ENCODE measurements at places on chromosomes 7 and 10.

DNA sequence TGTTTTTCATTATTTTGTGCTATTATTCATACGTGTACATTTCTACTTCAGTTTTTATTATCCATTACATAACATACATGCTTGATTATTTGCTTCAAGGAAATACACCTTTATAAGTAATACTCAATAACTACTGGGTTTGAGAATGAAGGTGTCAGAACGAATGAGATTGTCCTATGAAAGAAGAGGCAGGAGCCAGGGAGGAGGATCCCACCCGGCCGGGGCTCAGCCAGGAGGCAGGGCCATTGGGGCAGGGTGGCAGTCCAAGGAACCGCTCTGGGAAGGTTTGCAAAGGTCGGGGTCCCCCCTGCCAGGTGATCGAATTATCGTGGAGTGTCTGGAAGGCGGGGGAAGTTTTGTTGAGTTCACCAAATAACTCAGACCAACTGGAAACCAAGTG is 9.1 kb downstream of the TRIM56 start:
- no peak for DNase-seq

- DNase-seq = no peak
These were observed 9.0 kb downstream of the RHBDD2 start for GRCh38 chr7:75887669-75888369.

DNA sequence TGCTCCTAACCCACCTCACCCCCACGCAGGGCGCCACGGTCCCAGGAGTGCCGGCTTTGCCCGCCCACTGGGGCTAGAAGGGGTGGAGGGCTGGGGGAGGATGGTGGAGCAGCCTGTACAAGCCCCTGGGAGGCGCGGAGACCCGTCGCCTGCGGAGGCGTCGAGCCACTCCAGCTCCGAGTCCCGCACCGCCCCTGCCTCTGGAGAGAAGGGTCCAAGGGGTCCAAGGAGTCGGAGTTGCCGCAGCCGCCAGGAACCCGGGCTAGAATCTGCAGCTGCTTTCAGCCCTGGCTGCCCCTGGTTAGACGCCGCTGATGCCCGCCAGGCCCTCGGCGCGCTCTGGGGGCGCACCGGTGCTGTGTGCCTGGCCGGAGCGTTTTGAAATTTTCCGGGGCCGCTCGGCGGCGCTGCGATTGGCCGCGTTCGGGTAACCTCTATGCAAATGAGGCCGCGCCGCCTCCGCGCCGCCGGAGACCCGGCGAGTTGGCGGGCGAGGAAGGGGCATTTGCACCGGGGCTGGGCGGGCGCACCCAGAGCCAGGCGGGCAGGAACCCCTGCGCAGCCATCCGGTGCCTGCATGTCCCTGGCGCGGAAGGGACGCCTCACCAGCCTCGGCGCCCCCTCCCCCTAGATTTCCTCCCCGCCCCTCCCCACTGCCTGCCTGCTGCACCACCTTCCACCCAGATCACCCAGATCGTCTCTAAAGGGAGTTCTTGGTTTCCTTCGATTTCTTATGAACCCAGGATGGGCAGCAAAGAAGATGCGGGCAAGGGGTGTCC is at the start of gene HMX2:
Gene HMX2 (plus strand): TSS at position 502 of the 779 bp plus-strand sequence. CDS start 243 bp downstream, at position 745.
- DNase-seq = no peak

GRCh38 chr7:85226361-85227085 is 39.7 kb upstream of the SEMA3D start:
- no peak for DNase-seq

DNA sequence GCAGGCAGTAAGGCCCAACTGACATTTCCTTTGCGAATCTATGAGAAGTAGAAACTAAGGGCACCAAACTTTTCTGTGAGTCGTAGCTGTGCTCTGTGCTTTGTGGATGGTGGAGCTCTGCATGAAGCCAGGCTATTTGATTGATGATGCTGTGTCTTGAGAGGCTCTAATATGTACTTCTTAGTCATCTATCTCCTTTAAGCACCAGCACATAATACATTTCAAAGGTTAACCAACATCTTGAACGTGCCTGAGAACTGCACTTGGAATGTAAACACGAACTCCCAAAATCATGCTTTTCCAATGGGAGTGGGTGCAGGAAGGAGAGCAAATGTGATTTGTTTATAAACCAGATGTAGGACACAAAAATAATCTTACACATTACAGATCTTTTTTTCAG is 411.6 kb downstream of the PARD3 start:
- no peak for DNase-seq

- no peak for DNase-seq
These were observed 234.6 kb downstream of the MAD1L1 start for GRCh38 chr7:1998146-1998545.

DNA sequence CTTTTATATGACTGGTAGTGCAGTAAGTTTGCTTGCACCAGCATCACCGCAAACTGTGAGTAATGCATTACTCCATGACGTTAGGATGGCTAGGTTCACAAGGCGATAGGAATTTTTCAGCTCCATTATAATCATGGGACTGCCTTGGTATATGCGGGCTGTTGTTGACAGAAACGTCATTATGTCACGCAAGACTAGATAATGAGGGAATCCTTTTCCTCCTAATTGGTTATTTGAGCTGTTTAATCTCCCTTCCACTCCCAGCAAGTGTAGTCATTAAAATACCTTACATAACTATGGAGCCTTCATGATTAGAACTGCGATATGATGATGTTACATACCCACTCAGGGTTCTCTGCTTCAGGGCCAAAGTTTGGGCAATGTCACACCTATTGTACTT is 17.3 kb downstream of the KLLN start:
- DNase-seq = peak; percentile 46

- DNase-seq = no peak
These were observed 14.1 kb upstream of the BTBD16 start for GRCh38 chr10:122257041-122257440.

DNA sequence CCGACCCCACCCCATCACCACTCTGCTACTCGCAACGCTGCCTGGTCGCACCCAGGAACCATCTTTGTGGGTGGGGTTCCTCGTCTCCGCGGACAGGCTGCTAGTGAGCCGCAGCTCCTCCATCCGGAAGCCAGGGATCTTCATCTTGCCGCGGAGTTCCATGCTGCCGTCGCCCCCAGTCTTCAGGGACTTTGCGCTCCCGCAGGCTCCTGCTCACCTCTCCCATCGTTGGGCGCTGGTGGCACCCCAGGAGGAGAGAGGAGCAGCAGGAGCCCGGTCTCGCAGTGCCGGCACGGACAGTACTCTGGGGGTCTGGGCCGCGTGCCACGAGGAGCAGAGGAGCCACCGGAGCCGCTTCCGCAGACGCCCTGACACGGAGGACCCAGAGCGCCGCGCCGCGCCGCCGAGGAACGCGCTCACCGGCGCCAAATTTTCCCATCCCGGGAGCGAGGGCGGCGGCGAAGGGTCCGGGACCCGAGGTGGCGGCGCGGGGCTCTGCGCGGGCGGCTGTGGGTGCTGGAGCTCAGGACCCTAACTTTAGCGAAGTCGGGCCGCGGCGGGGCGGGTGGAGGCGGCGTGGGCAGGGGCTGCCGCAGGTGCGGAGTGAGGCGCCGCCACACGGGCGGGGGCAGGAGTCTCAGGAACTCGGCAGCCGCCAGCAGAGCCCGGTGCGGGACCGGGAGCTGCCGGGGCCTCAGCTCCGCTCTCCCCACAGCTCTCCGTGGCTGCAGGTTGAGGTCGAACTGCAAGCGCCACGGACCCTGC is 750.1 kb upstream of the SORCS1 start:
- no peak for DNase-seq

- DNase-seq = peak; percentile 43
These were observed 17.3 kb upstream of the ADRB1 start for GRCh38 chr10:114026189-114027040.

DNA sequence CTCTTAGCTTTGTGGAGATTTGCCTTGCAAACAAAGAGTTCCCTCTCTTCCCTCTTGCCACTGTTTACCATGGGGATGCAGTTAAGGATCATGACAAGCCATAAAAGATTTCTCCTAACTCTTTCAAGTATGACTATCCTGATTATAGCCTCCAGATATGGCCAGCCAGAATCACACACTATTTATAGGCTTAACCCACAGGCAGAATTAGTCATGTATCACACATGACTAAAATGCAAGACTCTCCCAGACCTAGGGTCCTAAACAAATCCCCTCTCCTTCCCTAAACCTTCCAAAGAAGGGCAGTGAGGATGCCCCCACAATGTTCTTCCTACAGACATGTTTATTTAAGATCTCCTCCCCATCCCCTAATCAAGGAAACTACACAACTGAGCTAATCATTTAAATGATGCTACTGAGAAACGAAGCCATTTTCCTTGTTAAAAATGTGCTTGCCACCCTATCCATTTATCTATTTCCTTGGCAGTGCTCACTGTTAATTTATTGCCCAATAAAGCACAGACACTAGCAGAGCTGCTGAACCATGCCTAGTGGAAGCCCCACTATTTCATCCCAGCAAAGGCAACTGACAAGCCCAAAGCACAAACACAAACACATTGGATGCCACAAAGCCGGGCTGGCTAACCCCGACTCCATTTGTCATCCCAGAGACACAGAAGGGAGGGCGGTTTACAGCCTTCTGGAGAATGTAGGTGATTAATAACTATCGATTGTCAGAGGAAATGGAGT is 363.4 kb downstream of the KCNMA1 start:
- peak; percentile 41 for DNase-seq

- peak; percentile 72 for DNase-seq
These were observed 6.5 kb downstream of the INHBA start for GRCh38 chr7:41696323-41696916.

DNA sequence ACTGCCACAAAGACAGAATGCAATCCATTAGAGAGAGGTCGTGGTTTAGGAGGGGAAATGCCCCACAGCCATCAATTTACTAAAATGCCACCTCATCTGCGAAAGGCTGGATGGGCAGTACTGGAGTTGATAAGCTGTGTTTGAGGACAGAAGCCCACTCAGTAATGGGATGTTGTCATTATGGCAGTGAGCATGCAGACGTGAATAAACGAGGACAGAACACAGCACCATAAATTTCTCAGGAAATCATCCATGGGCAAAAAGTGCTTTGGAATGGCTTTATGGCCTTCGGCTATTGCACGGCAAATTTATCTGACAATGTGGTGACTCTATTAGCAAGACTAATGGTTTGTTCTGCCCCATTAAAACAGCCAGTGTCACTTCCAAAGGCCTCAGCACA is 15.9 kb upstream of the C10orf53 start:
- no peak for DNase-seq

- peak; percentile 31 for DNase-seq
These were observed at the start of gene CPVL for GRCh38 chr7:29146057-29146706. Gene CPVL, minus strand, starts transcription at chr7:29146537. Its CDS starts 25,476 bp downstream, at chr7:29121061.

GRCh38 chr10:91247360-91248111 is 27.1 kb downstream of the PCGF5 start:
- DNase-seq = no peak

GRCh38 chr10:78650122-78650521 is 418.6 kb upstream of the ZMIZ1 start:
- DNase-seq = no peak

GRCh38 chr7:50268223-50268622 is 36.3 kb upstream of the IKZF1 start:
- DNase-seq = no peak
